Karpas-422 (cell line): ENCODE measurements at places on chromosomes 5 and 9.
A peak's percentile ranks its signal among the peaks of the same experiment; 100 is the strongest.

DNA sequence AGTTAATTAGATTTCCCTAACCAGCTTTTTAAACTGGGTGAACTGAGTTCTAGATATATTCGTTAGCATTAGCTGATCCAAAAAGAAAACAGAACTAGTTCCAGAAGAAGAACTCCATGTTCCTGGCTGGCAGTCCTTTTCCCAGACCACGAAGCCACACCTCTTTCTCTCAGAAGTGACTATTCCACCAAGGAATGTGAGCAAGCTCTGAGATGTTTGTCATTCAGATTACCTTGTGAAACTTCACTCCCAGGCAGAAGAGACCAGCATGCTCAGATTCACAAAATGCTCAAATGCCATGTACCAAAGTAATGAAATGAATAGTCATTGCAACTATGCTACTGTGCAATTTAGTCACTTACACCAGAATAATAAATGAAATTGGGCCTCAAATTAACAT, 4.4 kb upstream of the SSBP2 start:
- DNase-seq: no peak

DNA sequence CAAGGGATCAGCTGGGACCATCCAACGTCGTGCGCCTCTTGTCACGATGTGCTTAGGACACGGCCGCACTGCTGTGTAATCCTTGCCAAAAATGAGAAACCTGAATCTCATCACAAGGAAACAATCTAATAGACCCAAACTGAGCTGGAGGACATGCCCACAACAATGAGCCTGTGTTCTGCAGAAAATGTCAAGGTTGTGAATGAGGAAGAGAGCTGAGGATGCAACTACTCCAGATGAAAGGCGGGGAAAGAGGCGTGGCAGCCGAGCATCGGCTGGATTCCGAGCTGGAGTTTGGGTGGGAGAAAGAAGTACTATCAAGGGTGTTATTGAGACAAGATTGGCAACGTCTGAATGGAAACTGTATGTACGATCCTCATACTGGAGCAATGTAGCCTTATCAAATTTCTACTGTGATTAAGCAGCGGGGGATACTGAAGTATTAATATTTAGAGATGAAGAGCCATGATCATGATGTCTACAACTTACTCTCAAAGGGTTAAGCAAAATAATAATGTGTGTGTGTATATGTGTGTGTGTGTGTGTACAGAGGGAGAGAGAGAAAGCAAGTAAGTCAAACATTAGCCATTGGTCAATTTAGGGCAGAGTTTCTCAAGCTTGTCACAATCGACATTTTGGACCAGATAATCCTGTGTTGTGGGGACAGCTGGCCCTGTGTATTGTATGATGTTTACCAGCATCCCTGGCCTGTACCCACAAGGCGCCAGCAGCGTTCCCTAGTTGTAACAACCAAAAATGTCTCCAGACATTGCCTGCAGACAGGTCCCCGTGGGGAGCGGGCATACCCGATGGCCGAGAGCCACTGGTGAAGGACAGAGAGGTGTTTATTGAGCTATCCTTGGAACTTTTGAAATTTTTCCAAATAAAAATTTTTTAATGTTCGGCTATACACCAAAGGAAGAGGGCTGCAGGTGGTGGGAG, 46.5 kb downstream of the DUSP1 start:
- DNase-seq: no peak

GRCh38 chr5:122458278-122458872, 146.3 kb downstream of the SNCAIP start:
- DNase-seq: peak; percentile 69

GRCh38 chr5:36875051-36875789, 1.3 kb upstream of the NIPBL start:
- DNase-seq: peak; percentile 73

DNA sequence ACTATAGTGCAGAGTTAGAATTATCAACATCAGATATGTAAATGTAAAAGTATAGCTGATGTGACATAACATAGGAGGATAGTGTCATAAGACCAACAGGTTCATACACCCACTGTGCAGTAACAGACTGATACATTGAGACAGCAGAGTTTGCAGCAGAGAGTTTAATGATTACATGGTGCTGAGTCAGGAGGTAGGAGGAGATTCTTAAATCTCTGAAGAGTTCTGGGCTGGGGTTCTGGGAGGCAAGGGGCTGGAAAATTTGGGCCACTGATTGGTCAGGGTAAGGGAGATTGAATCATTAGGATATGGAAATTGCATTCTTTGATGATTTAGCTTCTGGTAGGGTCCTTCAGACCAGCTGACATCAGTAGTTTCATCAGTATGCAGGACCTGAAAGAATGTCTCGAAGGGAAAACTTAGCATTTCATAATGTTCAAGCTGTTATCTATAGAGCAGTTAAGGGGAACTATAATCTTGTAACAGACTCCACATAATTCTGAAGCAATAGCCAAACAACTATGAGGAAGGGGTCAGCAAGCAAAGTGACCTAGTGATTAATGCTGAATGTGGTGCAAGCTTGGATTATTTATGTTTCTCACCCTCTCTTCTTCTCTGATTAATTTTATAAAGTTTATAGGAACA, 35.6 kb downstream of the CCL28 start:
- peak; percentile 40 for DNase-seq

- DNase-seq: peak; percentile 28
Observed at GRCh38 chr5:50328193-50328729, 112.8 kb downstream of the EMB start.

- DNase-seq: peak; percentile 48
Observed at GRCh38 chr9:34127035-34127948, 794 bp upstream of the DCAF12 start.

DNA sequence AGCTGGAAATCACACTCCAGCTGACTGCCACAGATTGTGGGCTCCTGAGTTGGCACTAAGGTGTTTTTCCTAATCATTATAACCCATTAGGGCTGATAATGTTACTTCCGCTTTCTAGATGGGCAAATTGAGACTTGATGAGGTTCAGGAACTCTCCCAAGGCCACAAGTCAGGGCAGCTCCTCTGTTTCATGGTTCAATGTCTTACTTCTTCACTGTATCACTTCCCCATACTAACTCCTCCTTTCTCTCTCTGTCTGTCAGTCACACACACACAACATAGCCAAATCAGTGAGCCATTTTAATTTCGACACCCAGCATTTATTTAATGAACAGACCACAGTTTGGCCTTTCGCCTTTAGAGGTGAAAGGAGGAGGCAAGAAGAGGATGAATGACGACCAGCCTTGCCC, 17.8 kb upstream of the TRAF1 start:
- peak; percentile 92 for DNase-seq

DNA sequence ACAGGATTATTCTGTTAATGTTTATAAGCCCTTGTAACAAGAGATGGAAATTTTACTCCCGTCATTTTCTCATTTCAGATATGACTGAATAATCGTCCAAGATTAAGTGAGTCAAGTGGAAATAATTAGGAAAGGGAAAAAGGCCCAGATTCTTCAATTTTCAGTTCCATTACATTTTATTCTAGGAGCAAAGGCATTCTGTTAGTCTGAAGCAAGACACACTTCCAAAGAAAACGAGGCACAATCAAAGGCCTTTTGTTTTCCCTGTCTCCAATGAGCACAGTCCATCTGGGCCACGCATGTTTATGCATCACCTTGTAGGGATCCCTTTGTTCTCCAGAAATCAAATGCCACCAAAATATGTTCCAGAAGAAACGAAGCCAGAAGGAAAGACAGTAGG, 382.9 kb upstream of the RFX3 start:
- no peak for DNase-seq

GRCh38 chr9:100106616-100107015, 7.6 kb downstream of the INVS start:
- no peak for DNase-seq

GRCh38 chr9:105121861-105122430, 122.5 kb upstream of the SLC44A1 start:
- no peak for DNase-seq

DNA sequence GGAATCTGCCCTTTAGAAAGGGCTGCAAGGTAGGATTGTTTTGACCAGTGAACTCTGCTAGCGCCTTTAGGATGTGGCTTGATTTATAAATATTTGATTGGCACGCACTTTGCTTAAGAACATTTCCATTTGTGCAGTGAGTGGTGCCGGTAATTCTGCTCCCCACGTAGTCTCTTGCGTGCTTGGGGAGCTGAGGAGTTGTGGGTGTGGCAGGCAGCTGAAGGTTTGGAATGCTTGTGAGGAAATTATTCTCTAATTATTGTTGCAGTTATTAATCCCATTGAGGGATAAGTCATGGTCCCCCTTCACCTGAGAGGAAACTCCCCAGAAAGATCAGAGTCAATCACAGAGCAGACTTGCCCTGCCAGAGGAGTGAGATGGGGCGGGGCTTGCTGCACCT, 76.7 kb downstream of the FGF1 start:
- DNase-seq: no peak

- no peak for DNase-seq
Observed at GRCh38 chr9:9212963-9213362, 1399.8 kb downstream of the PTPRD start.

- DNase-seq: no peak
Observed at GRCh38 chr9:128916204-128916603, 4.6 kb upstream of the PHYHD1 start.

DNA sequence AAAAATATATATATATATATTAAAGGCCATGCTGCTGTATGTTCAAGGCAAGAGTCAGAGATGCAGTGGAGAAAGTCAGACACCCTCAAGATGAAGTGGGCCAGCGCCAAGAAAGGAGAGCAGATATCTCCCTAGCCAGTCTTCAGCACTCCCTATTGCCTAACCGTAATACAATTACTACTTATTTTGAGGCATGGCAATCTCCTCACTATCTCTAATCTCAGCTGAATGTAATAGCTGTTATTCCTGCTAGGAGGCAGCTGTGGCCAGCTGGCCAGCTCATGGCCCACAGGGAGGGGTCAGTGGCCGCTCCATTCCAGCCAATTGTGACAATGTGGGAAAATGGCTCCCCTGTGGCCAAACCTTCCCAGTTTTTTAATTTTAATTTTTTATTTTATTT, 87.5 kb upstream of the FBXW11 start:
- DNase-seq: no peak

DNA sequence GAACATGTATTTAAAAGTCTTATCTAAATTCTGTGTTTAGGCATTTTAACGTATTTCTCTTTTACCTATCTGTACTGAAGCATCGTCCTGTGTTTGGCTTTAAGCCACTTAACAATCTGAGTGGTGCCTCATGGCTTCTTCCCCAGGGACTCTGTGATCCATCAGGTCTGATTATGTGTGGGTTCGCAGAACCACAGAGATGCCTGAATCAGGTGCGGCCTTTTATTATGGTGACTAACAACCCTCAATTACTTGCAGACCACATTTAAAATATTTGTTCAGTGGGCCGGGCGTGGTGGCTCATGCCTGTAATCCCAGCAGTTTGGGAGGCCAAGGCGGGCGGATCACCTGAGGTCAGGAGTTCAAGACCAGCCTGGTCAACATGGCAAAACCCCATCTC, 39.6 kb upstream of the SAP30L start:
- no peak for DNase-seq

DNA sequence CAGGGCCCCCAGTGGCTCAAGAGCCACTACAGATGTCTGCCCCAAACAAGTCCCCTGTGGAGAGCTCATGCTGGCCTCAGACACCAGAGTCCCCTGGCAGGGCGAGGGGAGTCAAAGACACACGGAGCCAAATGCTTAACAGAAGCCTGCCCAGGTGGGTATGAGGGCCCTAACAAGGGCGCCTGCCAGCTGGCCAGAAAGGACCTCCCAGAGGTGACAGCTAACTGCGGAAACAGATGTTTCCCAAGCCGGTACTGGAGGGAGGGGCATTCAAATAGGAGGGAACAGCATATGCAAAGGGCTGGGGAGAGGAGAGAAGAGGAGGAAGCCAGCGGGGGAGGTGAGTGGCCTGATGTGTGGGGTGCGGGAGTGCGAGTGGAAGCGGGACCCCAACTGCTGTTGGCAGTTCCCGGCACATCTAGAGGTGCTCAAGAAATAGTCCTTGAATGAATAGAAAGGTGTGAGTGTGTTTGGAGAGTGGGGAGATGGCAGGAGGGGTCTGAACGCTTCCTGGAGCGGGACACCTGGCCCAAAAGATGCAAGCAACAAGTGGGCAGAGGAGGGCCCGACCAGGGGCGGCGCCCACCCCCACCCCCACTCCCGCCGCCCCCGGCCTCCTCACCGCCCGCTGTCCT, 824 bp downstream of the MXD3 start:
- peak; percentile 93 for DNase-seq

- DNase-seq: no peak
Observed at GRCh38 chr5:171952021-171952420, 54.4 kb downstream of the FBXW11 start.

- peak; percentile 29 for DNase-seq
Observed at GRCh38 chr9:33112094-33112493, 35.6 kb upstream of the SMU1 start.

- DNase-seq: no peak
Observed at GRCh38 chr9:78230761-78231160, 5.1 kb upstream of the CEP78 start.

DNA sequence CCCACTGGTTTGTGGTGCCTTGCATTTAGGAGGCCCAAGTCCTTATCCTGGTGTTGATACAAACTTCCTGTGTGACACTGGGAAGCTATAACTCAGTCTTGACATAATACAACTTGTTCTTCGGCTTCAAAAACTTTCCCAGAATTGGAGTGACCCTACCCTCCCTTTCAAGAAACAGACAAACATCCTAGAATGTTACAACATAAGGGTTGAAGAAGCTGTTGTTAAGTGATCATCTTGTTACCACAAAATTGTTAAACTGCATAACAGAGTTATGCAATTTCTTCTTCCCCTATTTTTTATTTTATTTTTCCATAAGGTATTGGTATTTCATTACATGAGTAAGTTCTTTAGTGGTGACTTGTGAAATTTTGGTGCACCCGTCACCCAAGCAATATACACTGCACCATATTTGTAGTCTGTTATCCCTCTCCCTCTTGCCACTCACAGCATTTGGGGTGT, 21.3 kb downstream of the TLR4 start:
- DNase-seq: peak; percentile 24

DNA sequence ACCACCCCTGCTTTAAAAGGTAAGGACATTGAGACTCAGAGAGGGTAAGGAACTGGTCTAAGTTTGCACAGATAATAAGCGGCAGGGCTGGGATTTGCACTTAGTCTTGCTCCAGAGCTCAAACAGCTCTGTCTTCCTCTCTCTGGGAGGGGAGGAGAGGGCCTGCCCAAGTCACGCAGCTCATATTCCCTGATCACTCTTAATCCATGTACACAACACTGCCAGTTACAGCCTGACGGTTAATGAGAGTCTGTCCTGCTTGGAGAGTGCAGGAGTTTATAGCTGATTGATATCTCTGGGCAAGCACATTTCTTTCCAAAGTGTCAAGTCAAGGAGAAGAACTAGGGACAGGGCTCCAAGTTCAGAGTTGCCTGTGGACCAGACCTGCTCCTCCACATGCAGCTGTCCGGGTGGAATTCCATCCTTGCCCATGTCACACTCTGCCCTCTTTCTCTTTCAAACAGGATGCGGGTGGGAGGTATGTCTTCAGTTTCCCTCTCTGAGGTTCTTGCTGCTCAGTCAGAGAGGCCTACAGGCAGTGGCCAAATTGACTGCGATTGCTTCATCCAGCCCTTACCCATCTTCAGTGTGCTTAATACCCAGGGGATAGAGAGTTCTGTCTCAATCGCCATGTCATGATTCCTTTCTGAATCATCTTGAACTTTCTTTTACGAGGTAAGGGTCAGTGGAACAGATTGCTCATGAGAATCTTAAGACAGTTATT, 54.5 kb downstream of the GALNT12 start:
- DNase-seq: no peak

GRCh38 chr9:2158766-2159430, 143.8 kb downstream of the SMARCA2 start:
- peak; percentile 61 for DNase-seq
